ENCODE measurements at places on chromosomes 11 and 22. TPM values are rescaled to one million over a fixed set of nuclear protein-coding genes. Genes with fewer than 3 reads are reported as not detected.

Gene ALDH3B1
- total RNA-seq = 0.41 TPM

DNA sequence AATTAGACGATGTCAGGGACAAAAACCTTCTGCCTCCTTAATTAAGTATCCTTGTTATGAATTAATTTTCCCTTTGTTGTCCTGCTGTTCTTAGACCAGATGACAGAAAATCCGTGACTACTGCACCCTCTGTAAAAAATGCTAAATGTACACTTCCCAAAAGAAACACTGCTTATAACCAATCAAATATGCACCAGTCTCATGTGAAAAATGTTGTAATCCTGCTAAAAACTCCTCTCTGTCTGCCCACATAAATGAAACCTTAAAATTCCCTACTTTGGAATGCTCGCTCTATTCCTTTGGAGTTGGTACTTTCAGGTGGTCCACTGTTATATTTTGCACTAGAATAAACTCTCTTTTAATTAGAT lies 366.8 kb upstream of the CCDC179 start:
- no peak for DNase-seq

Gene KRTAP5-8
- not detected for total RNA-seq

Gene TRIM29
- not detected for total RNA-seq

DNA sequence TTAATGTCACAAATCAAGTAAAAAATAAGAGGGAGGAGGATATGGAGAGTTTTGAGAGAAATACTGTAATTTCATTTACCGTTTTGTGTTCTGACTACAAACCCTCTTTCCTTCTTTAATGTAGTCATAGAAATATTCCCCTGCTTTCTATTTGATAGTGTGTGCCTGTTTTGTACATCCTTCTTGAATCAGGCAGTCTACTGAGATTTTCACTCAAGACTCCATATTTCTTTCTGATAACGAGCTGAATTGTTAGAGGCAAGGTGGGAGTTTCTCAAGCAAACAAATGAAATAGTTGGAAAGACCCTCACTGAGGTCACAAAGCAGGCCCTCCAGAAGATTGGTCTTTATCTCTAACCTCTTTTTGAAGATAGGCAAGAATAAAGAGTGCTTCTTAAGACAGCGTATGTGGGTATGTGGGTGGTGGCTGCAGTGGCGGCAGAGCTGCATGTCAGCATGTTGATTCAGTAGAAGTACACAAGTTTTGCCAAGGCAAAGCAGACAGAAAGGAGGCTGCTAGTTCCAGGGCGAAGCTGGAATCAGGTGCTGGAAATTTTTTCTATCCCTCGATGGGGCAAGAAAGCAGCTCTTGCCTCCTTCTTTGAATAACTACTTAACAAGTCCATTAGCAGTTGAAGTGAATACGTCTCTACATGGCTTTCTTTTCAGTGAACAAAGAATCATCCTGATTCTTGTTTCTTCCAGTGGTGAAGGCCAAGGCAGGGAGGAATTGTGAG lies 164.2 kb downstream of the FAM76B start:
- DNase-seq = no peak

DNA sequence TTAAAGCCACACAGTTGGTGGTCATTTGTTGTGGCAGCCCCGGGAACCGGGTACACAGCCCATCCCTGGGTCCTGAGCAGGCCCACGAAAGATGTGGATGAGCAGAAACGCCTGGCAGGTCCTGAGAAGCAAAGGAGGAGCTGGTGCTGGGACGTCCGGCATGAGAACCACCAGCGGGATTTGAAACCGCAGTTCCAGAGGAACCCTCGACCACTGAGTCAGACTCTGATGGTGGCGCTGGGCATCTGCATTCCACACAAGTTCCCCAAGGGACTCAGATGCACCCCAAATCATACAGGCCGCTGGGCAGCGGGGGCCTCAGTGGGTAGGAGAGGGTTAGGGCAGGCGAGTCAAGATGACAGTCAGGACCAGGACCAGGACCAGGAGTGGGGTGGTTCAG lies 363.0 kb downstream of the SHANK2 start:
- no peak for DNase-seq

DNA sequence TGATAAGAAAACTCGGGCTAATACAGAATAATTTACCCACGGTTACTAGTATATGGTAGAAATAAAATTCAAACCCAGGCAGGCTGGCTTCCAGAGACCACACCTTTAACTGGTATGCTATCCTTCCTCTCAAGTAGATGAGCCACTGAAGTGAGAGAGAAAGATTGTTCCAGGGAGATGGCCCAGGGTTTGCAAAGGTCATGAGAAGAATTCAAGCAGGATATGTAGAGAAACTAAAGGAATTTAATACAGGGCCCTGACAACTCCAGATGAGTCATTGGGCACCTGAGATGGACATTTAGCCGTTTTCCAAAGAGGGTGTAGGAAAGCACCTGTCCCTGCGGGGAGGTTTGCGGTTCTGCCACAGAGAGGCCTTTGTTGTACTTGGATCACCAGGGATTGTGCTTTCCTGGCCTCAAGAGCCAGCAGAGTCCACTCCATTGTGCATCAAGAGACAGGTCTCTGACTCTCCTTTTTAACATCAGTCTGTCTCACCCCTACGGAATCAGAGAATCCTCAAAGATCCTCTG lies 152.7 kb upstream of the BLID start:
- DNase-seq = no peak

GRCh38 chr11:123241874-123242543 lies 47.0 kb upstream of the CLMP start:
- no peak for DNase-seq

GRCh38 chr22:38203090-38203810 lies 1.5 kb downstream of the MAFF start:
- DNase-seq = peak; percentile 17

Gene FIBIN
- 6.5 TPM for total RNA-seq

Gene SSTR3
- total RNA-seq = 0.41 TPM

DNA sequence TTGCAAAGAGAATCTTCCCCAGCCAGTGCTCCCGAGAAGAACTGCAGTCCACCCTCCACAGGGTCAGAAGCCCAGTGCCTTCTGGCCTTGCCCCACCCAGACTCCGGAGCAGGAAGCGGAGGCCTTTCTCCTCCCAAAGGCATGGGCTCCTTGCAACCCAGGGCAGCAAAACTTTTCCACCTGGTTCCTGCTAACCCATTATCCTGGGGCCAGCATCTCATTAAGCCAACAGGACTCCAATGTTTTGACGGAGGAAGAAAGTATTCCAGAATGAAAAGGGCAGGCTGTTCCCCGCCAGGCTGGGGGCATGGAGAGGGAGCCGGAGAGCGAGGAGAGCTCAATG lies 88.1 kb downstream of the RTL6 start:
- no peak for DNase-seq

DNA sequence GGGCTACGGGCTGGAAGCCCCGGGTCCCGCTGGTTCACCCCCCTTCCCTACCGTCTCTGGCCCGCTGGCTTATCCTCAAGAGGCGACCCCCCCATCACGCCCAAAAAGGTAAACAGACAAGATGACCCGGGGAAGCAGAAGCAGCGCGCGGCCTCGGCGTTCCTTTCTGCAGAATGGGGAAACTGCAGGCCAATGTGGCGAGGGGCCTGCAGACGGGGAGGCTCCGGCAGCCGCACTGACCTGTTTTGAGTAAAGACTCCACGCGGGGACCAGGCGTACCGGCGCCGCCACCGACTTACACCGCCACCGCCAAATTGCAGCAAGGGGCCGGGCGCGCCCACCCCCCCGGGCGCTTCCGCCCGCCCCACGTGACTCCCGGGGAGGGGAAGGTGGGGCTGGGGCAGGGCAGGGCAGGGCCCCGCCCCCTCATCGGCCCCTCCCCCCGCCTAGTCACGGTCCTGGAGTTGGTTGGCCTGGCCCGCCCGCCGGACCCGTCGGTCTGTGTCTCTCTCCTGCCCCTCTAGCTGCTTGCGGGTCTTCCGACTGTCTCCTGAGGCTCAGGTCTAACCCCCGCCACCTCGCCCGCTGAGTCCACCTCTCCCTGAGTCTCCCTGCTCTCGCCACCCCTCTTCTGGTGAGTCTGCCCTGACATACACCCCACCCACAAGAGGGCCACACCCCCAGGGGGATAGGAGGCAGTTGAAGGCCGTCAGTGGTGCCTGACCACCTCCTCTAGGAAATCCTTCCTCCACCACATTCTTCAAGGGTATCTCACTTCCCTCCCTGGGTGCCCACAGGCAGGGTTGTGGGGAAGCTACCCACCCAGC lies at the start of gene ARAP1:
TSS of gene ARAP1 (minus strand) at position 321 of the 827 bp plus-strand sequence. CDS start 25,280 bp downstream, outside the sequence.
- peak; percentile 89 for DNase-seq

GRCh38 chr22:37276776-37277175 lies 5.5 kb upstream of the CYTH4 start:
- no peak for DNase-seq

- DNase-seq = no peak
These were observed 154.0 kb upstream of the SYT13 start for GRCh38 chr11:45440111-45440510.

- DNase-seq = no peak
These were observed 26.6 kb downstream of the RELT start for GRCh38 chr11:73402834-73403185.

GRCh38 chr11:104682206-104682605 lies 216.1 kb downstream of the CASP12 start:
- DNase-seq = no peak

Data from frontal cortex (tissue), 4 donors.